Mucosa of descending colon (tissue), 3 donors: ENCODE measurements at places on chromosomes 7 and 10. TPM values are rescaled to one million over a fixed set of nuclear protein-coding genes. Genes with fewer than 3 reads are reported as not detected.
A peak's percentile ranks its signal among the peaks of the same experiment; 100 is the strongest.

The PRSS37 gene
- not detected for total RNA-seq

DNA sequence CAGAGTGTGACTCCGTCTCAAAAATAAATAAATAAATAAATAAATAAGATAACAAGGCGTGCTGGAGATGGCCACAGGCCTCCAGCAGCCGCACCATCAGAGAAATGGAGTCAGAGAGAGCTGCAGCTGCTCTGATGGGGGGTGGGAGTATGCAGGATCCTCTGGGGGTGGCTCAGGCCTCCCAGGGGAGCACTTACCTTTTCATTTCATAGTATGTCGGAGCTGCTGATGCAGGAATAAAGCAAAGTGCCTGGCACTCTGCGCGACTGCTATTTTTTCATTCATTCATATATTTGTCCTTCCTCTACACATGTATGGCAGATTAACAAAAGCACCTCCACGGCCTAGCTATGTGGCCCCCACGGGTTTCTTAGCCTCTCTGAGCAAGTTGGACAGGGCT lies 175.9 kb downstream of the CUX1 start:
- DNase-seq, result no peak

The CTAGE15 gene
- total RNA-seq, result 0.76 TPM

DNA sequence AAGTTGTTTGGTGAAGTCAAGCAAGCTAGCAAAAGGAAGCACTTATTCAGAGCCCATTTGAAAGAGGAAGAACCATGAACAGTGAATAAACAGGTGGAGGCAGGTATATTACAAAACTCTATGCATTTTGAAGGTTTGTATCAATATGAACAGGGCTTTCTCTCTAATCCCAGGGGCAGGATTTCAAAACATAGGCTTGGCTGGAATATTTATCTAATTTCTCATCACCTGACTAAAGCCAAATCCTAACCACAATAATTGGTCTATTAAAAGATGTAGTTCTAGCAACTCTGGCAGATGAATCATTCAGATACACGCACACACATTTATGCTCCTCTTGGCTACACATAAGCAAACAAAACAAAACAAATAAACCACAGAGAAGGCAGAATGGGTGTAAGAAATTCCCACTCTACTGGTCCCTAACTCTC lies 554.4 kb downstream of the INHBA start:
- no peak for DNase-seq

- DNase-seq, result peak; percentile 57
Observed at GRCh38 chr7:112370436-112370835, 79.8 kb upstream of the IFRD1 start.
